ENCODE measurements at places on chromosomes 2 and 18. TPM values are rescaled to one million over a fixed set of nuclear protein-coding genes. Genes with fewer than 3 reads are reported as not detected.

DNA sequence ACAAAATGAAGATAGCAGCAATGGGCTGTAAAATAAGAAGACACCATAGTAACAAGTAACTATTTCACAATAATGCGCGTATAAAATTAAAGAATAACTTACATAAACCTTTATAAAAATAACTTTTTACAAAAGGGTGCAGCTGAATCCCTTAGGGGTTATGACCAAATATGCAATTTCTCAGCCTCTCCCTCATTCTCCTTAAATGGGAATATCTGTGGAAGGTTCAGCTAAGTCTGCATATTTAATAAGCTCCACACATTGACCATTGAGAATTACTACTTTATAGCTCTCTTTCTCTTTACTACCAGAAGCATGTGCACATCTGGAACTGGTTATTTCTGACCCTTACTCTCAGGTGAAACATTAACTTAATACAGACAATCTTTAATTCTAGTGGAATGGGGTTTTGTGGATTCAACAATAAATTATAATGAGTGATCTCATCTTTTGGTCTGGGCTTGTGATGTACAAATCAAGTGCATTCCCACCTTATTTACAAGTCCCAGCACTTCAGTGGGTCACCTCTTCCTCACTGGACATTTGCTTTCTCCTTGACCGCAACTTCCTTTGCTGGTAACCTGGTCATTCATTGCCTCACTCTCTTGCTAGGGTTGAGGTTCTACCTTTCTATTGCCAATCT lies 15.7 kb downstream of the ARHGAP15 start:
- no peak for DNase-seq

DNA sequence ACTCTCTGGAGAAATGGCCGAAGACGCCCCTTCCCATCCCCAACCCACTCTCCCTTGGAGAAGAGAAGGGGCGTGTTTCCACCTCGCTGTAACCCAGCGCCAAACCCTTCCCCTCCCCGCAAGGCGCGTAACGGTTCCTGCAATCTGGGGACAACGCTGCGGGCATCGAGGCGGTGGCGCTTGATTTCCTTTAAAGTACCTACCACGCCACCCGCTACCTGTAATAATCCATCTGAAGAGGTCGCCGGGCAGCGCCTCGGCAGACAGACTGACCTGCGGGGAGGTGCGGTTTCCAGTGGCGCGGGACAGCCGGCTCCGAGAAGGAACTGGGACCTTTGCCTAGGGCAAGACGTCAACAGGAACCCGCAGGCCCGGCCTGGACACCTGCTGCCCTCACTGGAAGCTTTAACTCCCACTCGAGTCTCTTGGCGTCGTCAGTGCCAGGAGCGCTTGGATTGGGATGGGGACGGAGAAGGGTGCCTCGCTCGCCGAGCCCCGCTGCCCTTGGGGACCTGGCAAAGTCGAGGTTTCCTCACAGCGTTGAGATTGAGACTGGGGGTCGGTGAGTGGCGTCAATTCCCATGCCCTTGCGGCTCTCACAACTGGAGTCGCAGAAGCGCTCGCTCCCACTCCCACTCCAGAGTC lies at the start of gene CYP1B1:
TSS of gene CYP1B1 (minus strand) at position 645 of the 645 bp plus-strand sequence. CDS start 763 bp downstream, outside the sequence.
- DNase-seq = peak; percentile 80

DNA sequence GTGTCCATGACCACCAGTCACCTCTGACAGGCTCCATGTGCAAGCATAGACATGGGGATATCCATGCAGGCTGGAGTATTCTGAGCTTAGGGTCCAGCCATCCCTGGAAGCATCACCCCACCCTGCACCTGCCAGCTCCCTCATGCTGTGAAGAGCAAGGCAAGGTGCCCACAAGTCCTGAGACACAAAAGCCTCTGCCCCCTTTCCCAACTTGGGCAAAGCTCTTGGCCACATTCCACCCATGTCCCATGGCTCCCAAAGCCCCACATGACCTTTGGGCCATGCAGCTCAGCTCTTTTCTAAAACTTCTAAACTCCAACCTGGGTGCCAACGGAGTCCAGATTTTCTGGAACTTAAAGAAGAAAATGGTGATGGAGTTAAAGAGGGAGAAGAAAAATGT lies 99.8 kb upstream of the SH3BP4 start:
- DNase-seq = no peak

TMEM247 gene
- not detected for total RNA-seq

DNA sequence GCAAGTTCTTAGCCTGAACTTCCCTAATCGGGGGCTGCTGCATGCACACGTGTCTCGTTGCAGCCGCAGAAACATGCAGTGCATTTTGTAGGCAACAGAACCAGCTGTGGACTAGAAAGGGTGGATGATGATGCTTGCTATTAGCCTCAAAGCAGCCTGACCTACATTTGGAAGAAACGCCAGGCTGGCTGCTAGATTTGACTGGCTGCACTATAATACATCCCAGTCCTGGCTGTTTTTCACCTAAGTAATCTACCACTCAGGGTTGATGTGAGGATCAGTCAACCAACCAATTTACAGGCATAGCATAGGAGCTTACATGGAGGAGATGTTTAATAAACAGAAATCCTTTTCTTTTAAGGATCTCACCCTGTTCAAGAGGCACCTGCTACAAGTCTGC lies 56.4 kb upstream of the SPP2 start:
- no peak for DNase-seq

DNA sequence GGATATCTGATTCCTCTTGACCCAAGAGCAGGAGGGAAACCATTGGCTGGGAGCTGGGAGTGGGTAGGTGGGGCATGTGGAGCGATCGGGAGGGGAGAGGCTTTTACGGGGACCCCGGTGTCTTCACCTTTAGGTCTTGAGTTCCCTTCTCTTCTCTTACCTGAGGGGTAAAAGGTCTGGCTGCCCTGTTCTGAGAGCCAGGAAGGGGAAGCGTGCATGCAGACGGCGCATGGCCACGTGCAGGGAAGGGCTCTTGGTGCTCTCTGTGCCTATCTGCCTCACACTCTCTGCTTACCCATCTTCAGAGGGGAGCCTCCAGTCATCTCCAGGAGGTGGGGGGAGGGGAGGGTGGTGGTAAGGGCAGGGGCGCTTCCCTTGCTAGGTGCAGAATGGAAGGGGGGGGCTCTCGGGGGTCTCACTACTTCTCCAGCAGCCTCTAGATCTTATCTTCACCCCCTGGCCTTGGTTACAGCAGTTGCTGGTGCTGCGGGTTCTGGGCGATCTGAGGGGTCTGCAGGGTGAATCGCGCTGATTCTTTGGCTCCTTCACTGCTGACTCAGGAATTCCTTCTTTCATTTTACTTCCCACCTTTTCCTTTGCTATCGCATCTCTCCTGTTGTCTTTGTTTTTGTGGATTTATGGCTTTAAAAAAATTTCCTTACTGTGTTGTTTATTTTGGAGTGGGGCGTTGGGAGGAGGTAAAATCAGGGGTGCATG lies 225.8 kb upstream of the HS6ST1 start:
- peak; percentile 37 for DNase-seq

GRCh38 chr2:174454566-174454965 lies 32.3 kb downstream of the GPR155 start:
- no peak for DNase-seq

FLACC1 gene
- total RNA-seq = 6.5 TPM

DNA sequence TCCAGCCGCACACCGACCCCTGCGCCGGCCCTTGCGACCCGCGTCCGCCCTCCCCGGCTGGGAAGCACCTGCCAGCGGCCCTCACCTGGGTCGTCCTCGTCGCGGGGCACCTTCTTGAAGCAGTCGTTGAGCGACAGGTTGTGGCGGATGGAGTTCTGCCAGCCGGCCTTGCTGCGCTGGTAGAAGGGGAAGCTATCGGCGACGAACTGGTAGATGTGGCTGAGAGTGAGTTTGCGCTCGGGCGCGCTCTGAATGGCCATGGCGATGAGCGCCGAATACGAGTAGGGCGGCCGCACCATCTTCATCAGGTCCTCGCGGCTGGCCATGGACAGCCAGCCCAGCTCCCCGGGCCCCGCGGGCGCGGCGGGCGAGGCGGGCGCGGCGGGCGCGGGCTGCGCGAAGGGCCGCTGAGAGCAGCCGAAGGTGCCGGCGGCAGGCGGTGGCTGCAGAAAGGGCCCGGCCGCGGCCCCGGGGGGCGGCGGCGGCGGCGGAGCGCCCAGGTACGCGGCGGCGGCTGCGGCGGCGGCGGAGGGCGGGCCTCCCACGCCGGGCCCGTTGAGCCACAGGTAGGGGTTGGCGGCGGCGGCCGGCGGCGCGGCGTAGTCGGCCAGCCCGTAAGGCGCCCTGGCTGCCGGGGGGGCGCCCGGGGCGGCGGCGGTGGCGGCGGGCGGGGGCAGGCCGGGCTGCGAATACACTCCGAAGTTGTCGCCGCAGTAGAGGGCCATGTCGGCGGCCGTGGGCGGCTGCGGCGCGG lies 505 bp downstream of the FOXI3 start:
- DNase-seq = no peak

GRCh38 chr2:137950238-137950637 lies 14.0 kb upstream of the HNMT start:
- no peak for DNase-seq

UGT1A4 gene
- not detected for total RNA-seq

- no peak for DNase-seq
Measured at GRCh38 chr2:225400546-225401400, 1.3 kb downstream of the NYAP2 start.

DNA sequence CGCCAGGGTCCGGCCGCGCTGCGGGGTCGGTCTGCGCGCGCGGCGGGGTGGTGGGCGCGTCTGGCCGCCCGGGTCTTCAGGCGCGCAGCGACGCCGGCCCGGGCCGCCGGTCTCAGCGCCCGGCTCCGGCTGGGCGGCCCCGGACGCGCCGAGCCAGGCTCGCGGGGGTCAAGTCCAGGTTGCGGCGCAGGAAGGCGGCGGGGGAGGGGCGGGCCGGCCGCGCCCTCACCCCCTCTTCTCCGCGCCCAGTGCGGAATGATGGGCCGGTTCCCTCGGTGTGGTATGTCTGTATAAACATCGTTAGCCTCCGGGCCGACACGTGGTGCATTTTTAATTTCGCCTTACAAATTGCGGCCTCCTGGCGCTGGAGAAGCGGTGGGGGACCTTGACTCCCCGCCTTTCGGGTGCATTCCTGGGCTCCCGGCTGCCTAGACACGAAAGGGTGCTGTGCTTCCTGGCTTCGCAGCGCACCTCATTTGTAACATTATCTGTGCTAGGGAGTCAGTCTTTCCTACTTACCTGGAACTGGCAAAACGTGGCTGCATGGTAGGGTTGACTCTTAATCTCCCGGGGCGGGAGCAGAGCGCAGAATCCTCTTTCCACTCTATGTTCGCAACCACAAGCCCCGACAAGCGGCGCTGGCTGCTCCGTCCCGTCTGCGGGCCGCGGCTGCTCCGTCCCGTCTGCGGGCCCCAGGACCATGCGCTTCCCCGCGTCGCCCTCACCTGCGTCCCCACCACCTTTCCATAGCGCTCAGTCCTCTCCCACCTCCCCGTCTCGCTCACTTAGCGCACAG lies 69.0 kb downstream of the CTAGE1 start:
- DNase-seq = peak; percentile 89

MC2R gene
- total RNA-seq = not detected

SLC5A7 gene
- total RNA-seq = 0.11 TPM

- no peak for DNase-seq
Measured at GRCh38 chr18:63725682-63726480, 23.1 kb downstream of the SERPINB11 start.

DNA sequence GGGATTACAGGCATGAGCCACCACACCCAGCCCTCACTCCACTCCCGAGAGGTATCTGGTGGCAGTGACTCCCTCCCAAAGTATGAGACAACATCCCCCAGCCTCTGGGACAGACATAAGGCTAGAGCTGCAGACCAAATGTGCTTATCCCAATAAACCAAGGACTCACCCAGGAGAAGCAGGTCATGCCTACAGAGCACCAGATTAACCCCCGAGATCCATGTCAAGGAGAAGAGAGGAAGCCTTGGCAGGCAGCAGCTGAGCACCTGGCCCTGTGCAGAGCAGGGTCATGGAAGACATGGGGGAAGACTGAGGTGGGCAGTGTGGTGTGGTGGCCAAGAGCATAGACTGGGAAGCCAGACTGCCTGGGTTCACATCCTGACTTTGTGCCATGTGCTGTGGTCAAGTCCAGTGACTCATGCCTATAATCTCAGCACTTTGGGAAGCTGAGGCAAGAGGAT lies 7.2 kb downstream of the RAB11FIP5 start:
- no peak for DNase-seq

HDHD2 gene
- total RNA-seq = 34.2 TPM

DNA sequence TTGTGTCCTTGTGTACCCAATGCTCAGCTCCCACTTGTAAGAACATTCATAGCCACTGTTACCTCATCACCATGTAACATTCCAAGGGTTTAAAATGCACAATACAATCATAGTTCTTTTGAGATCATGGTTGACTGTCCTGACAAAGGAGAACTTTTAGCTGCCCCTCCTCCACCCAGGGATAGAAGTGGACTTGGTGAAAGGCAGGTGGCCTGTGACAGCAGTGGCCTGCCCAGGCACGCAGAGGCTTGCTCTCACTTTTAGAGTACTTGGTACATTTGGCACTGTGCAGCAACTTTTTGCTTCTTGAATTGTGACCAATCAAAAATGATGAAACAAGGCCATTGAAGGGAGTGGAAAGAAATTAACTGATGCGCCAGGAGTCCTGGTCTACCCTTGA lies 108.7 kb downstream of the ANKRD44 start:
- no peak for DNase-seq

DNA sequence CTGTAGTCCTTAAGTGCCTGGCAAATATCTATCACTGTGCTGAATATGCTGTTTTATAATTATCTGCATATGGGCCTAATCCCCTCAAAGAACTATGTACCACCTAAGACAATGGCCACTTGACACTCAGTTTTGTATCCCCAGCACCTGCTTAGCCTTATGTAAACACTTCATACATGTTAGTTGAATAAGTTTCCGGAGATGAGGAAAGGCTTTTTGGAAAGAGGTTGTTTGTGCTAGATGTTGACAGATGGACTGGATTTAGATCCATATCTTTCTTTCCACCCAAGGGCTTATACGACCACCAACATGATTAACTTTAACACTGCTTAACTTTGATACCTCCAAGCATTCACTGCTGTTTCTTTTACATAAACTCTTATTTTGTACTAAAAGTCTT lies 63.3 kb downstream of the FAM228A start:
- DNase-seq = no peak

ANKRD30B gene
- total RNA-seq = not detected

RAB6C gene
- 0.16 TPM for total RNA-seq

- no peak for DNase-seq
Measured at GRCh38 chr2:182349268-182349667, 77.6 kb downstream of the PDE1A start.

DNA sequence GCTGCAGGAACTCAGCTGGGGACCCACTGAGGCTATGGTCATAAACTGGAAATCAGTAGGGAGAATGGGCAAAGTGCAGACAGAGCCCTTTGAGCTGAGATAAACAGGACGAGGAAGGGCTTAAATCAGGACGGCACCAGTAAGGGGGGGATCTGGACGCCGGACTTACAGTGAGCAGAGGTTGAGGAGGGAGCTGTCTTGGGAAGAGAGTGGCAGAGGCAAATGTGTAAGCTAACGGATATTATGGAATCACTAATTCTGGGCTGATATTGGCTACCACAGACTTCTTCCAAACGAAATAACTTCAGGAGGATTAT lies 539 bp downstream of the CYP27A1 start:
- no peak for DNase-seq

DNA sequence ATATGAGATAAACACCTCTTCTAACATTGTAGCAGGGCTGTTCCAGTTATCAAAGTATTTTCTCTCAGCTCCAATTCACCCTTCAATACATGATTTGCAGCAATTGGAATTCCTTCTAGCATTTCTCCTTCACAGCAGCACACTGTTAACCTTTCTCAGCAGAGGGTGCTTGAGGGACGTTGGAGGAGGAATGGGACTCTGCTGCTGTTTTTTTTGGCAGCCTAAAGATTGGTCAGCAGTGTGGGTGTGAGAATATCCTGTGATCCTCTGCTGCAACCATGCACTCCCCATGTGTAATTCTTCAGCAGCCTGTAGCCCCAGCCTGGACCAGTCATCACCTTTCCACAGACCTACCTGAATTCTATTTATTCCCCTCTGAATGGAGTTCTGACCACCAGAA lies 1708.9 kb upstream of the CELF4 start:
- DNase-seq = no peak
